Colonic mucosa (tissue), 4 donors: ENCODE measurements at places on chromosomes 16 and 17.
A peak's percentile ranks its signal among the peaks of the same experiment; 100 is the strongest.

DNA sequence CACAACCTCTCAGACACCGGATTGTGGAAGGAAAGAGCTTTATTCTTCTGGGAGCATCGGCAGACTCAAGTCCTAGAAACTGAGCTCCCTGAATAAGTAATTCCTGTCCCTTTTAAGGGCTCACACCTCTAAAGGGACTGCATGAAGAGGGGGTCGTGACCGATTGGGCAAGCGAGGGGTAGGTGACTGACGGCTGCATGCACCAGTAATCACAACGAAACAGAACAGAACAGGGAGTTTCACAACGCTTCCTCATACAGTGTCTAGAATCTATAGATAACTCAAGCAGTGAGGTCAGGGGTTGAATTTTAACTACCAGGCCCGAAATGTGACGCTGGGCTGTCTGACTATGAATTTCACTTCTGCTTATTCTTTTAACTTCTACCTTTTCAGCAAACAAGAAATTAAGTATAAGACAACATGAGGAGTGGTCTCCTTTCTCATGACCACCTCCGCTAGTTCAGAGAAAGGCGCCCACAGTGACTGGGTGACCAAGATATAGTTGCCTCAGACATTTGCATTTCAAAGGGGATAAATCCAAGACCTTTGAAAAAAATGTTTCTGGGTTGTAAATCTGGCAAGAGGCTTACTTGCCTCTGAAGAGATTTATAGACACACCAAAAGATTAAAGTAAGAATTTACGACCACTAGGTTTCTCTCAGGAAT lies 88.4 kb upstream of the ATF7IP2 start:
- no peak for DNase-seq

DNA sequence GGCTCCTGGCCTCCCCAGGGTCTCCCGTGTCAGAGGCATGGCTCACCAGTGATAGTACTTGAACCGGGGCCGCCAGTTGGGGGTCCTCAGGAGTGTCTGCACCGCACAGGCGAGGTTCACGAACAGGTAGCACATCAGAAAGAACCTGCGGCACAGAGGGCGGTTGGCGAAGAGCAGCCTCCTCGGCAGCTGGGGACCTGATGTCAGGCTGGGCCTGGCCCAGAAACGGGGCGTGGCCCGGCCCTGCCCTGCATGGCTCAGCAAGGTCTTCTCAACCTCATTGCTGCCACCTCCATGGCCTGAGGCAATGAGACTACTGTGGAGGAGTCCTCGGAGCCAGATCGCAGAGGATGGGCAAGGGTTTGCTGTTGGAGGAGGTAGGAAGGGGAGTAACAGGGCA lies 4.1 kb upstream of the LCAT start:
- no peak for DNase-seq

DNA sequence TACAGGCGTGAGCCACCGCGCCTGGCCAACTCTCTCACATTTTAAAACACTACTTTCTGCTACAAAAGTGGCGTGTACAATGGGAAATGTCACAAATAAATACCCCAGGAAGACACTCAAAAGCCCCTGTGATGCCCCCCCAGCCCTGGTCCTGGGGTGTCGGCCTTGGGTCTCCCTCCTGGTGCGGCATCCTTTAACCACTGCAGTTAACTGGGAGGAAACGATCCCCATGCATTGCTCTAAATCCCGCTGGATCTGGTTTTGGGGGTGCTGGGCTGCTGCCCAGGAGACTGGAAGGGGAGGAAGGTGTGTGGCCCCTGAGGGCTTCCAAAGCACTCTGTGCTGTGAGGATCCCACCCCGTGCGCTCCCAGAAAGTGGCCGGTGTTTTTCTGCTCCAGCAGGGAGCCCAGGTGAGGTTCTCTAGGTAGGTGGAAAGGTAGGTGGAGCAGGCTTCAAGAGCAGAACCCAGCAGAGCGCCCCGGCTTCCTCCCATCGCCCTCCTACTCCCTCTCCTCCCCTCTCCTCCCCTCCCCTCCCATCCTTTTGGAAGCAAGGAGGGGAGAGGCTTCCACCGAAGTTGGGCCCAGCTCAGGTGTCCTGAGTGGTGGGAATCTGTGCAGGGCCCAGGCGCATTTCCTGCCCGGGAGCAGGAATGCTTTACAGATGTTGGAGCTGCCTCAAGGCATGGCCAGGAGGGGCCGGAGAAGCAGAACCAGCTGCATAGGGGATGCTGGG lies 363.3 kb downstream of the SEC14L1 start:
- no peak for DNase-seq

GRCh38 chr16:23014592-23014991 lies 134.7 kb downstream of the USP31 start:
- DNase-seq = no peak

DNA sequence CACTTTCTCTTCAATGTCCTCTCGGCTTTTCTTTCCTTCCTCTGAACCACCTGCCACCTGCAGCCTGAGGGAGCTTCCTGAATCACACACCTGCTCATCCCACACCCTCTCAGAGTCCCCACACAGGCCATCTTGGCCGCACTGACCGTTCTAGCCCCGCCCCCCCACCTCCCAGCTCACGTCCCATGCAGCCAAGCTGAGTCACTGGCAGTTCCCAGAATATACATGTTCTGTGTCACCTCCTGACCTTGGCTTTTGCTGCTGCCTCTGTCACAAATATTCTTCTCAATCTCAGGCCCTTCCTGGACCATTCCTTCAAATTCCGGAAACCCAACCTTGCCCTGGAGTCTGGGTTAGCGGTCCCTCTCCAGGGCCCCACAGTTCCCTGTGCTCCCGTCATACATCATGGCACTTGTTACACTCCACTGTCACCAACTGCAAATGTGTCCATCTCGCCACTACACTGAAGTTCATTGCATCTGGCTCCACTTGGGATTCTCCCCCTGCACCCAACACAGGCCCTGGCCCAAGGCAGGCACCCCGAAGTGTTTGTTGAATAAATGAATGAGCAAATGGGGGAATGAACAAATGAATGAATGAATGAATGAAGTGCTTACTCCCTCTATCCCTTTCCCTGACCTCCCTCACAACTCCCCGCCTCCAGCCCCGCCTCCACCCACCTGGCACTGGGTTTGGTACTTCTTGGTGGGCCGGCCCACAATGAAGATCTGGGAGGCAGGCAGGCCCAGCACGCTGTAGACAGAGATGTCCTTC lies 12.8 kb downstream of the PIMREG start:
- peak; percentile 71 for DNase-seq

DNA sequence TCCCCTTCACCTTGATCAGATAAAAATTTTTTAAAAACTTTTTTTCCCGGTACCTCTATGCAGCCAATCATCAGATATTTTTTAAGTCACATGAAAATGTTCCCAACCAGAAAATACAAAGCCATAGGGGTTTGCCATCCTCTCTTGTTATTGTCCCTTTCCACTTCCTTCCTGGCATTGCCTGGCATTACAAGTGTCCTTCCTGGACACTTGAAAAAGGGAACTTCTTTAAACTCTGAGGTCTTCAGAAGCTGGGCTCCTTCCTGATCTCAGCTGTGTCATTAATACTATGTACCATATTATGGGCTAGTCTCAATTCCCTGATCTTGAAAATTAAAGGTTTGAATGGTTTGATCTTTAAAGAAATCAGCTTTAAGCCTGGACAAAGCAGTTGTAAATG lies 64.9 kb downstream of the TEX14 start:
- DNase-seq = no peak

- no peak for DNase-seq
These were observed 31.5 kb downstream of the RAB11FIP3 start for GRCh38 chr16:456891-457483.
